ENCODE measurements at places on chromosomes 16 and 17.

DNA sequence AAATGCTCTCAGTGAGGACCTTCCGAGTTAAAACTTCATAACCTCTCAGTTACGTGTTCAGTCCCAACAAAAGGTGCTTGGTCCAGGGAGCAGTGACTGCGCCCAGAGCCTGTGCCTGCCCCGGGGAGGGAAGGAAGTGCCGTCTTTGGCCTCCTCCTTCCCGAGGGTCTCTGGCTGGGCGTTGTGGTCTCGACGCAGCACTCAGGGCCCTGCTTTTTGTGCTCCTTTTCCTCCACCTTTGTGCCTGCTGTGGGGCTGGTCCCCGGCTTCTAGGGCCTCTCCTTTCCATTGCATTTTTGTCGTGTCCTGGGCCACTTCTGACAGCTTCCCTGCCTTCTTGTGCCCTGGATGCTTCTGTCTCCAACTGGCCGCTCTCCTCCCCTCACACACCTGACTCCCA is 29.1 kb downstream of the CRAMP1 start:
- DNase-seq, result no peak

GRCh38 chr16:71513302-71513701 is 12.9 kb upstream of the CHST4 start:
- no peak for DNase-seq

DNA sequence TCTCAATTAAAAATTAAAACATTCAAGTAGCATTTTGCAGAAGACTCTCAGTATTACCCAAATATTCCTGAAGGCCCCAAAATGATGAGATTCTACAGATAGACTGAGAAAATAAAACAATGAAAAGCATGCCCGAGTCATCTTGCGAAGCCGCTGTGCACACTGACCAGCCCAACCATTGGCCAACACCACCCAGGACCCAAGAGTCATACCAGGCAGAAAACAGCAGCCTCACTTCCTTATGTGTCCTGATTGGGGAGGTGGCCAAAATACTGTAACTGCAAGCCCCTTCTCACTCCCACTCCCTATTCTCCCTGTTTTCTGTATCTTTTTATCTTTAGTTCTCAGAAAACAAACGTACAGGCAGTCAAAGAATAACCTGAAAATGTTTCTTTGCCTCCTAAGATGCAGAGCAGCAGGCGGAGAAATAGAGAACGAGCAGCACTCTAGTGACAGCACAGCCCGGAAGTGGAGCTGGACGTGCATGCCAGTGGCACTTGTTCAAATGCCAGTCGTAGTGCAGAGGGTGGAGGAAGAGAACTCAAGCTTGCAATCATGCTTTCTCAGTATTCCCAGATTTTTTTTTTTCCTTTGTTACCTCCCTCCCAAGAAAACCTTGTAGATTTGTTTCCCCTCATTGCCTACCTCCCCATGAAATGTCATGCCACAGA is 182.3 kb upstream of the SOX9 start:
- DNase-seq, result no peak

DNA sequence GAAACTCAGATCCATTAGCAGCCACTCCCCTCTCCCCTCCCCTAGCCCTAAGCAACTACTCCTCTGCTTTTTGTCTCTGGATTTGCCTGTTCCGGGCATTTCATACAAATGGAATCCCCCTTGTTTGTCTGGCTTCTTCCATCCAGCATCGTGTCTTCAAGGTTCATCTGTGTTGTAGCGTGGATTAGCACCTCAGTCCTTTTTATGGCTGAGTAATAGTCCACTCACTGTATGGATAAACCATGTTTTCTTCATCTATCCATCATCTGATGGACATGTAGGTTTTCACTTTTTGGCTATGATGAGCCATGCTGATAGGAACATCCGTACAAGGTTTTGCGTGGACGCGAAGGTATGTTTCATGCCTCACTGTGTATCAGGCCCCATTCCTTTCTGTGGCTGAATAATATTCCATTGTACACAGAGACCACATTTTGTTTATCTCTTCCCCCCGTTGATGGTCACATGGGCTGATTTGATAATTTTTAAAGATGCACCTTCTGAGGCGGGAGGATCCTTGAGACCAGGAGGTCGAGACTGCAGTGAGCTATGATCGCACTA is 8.9 kb upstream of the GSE1 start:
- DNase-seq, result no peak

GRCh38 chr17:40953881-40954280 is 12.9 kb downstream of the KRT39 start:
- no peak for DNase-seq

GRCh38 chr16:31198207-31198882 is 4.2 kb downstream of the PYCARD start:
- no peak for DNase-seq

DNA sequence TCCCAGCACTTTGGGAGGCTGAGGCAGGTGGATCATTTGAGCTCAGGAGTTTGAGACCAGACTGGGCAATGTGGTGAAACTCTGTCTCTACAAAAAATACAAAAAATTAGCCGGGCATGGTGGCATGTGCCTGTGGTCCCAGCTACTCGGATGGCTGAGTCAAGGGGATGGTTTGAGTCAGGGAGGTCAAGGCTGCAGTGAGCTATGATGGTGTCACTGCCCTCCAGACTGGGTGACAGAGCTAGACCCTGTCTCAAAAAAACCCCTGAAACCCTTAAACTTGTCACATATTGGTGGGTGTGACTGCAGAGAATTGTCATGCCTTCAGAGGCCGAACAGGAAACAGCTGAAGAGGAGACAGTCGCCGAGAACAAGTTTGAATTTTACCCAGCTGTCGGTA is 13.4 kb downstream of the RPTOR start:
- DNase-seq, result no peak

DNA sequence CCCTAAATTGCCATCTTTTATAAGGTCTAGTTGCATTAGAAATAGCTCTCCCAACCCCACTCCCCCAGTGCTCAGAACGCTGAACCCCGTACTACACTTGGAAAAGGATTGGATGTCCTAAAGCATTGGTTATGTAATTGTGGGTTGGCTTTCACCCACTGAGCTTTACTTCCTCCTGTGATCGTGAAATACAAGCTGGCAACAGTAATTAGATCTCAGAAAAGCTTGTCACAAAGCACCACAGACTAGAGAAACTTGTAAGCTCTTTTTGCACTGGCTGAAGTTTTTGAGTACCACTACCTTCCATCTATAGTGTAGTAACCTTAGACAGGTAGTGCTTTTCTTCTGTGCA is 54.4 kb downstream of the SIAH1 start:
- DNase-seq, result peak; percentile 47

DNA sequence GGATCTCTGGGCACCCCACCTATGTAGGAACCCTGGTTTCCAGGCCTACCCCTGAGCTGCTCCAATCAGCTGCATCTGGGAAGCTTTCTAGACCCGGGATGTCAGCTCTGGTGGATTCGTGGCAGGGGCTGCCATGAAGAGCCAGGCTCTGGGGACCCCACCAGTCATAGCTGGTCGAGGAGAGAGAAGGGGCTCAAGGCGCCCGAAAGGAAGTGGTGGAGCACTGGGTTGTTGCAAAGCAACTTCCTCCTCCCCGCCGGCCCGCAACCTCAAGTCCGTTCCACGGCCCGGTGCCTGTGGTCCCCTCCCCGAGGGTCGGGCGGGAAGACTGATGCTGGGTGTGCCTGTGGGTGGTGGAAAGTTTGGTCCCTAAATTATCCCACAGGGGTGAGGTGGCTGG is 10.2 kb downstream of the TBKBP1 start:
- no peak for DNase-seq

DNA sequence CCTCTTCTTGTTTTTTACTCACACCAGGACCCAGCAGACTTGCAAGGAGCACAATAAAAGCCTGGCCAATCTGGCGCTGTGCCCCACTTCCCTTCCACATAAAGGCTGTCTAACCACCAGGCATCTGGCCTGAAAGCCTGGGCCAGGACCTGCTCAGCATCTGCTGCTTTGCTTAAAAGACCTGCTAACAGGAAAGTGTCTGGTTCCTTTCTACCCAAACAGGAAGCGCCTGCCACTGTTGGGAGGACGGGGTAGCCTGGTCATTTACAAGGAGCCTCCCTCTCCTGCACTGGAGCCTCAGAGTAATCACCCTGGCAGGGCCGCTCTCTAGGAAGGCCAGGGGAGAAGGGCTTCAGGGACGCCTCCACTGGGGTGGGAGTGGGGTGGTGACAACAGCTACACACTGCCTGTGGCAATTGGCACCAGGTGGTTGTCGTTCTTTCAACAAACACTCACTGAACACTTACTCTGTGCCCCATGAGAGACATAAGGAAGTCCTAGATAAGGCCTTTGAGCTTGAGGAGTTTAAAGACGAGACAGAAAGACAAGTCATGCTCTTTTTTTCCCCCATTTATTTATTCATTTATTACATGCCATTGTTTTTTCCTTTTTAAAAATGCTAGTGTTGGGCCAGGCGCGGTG is 6.3 kb upstream of the MMP28 start:
- DNase-seq, result peak; percentile 79

DNA sequence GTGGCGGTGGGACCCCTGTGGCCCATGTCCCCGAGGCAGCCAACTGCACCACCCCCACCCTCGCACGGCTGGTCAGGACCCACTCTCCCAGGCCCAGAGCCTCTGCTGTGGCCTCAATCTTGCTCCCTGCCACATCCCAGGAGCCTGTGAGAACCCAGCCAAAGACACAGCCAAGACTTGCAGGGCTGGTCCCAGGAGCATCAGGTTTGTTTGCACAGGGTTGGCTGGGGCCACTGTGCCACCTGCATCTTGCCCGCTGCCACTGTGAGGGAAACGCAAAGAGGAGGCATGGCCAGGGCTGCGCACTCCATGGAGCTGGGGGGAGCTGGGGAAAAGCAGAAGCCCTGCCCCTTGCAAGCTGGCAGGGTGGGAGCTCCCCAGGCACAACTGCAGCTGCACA is 92.5 kb downstream of the SSH2 start:
- no peak for DNase-seq

DNA sequence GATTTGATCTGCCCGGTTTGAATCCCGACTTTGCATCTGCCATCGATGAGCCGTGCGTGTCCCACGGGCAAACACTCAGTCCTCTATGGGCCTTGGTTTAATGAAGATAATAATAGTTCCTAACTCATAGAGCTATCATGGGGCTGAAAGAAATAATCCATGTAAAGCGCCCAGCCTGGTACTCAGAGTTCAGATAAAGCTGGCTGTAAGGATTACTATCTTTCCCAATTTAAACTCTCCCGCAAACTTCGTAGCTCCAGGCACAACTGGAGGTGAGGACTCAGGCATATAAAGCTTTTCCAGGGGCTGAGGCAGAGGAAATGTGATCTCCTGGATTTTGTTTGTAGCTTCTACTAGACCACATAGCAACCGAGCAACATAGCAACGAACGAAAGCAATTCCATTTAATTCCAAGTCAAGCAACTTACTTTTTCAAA is 16.3 kb downstream of the ALOX15 start:
- DNase-seq, result no peak

GRCh38 chr16:50434872-50435478 is 66.2 kb upstream of the BRD7 start:
- DNase-seq, result no peak

GRCh38 chr16:22194707-22195444 is 11.2 kb upstream of the EEF2K start:
- DNase-seq, result no peak

- no peak for DNase-seq
Observed at GRCh38 chr17:4742133-4742532, 2.4 kb upstream of the CXCL16 start.

DNA sequence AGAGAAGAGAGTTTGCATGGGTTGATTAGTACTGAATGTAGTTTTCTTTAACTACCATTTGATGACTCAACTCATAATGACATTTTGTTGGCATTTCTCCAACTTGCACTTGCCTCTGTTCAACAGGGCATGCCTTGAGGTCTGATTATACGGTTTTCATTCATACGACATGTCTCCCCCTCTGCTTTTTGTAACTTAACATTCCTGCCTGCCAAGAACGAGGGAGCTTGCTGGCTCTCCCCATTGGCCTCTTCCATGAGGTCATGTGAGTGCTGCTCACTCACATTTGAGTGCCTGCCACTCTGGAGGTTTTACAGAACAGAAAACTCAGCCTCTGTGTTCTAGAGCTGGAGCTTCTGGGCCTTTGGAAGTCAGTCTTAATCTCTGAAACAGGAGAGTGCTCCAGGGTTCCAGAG is 19.7 kb downstream of the MAP2K6 start:
- DNase-seq, result peak; percentile 47

DNA sequence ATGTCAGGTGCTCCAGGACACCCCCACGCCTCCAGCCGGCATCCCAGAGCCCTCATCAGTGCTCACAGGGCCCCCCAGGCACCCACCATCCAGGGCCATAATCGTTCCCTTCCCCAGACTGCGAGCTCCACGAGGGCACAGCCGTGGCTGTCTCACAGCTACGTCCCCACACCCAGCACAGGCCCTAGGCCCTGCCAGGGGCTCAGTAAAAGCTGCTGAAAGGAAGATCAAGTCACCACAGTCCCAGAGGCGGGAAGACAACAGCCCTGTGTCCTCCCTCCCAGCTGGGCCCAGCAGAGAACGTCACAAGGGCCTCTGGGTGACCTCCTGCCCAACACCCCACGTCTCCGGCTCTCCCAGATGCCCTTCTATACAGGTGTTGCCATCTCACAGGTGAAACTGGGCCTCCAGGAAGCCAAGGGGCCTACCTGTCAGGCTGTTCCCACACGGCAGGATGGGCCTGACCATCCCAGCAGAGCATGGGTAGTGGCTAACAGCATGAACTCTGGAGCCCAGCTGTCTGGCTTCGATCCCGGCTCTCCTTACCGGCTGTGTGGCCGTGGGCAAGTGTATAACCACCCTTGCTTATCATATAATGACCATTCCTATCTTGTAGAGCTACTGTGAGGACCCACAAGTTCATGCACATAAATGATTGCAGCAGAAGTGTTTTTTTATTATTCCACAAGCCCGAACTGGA is 17.9 kb downstream of the ARL2BP start:
- DNase-seq, result peak; percentile 55

GRCh38 chr16:72797621-72798020 is 250.3 kb downstream of the ZFHX3 start:
- DNase-seq, result no peak

- no peak for DNase-seq
Observed at GRCh38 chr17:59778996-59779395, 71.5 kb downstream of the VMP1 start.

DNA sequence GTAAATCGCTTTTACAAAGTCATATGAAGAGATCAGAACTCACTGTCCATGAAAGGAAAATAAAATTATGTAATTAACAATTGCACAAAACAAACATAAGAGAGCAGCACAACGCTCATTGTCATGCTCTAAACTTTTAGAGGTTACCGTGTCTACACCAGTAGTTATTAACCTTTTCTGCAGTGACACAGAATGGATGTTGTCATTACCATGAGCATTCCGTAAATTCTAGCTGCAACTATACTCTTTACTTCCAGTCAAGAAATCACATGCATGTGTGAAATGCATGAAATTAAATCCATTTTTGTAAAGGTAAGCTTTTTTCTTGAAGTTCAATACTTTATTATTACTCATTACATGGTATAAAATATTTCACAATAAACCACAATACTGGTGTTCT is 38.2 kb downstream of the USP32 start:
- no peak for DNase-seq
